ENCODE measurements at places on chromosomes 6 and 20.

DNA sequence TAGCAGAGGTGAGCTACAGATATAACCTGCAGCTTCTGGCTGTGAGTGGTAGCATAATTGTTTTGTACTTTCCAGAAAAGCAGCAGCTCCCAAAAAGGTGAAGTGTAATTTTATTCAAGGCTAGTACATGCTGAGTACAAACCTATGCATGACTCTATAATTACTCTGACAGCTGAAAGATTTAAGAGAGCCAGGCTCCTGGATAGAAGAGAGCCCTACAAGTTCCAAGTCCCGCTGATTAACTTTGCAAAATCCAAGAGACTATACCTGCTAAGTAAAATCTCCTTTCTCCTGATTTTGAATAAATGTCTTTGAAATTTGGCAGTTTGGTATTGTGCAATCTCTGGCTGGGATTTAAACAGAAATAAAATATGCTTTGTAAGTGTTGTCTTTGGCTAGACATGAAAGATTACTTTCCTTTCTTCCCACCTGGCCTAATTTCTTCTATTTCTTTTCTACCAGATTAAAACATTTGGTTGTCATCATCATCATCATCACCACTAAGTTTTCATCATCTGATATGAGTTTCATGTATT lies 79.5 kb downstream of the CTNNBL1 start:
- no peak for DNase-seq

GRCh38 chr20:49166534-49167449 lies 21.3 kb downstream of the STAU1 start:
- no peak for DNase-seq

DNA sequence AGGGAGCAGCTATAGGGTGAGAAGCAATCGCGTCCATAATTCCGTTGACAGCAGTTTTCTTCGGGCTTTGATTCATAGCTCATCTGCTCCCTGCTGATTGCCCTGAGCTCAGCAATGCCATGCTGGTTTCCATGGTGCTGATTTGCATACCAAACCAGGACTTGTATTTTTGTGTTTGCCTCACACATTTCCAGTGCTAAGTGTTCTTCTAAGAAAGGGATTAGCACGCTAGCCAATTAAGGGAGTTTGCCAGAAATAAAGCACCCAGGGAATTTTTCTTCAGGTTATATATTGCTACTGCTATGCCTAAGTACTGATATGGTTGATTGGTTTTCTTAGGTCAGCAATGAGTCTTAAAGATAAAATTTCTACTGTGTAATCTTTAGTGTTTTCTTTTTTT lies 177.6 kb downstream of the PLCB1 start:
- DNase-seq, result no peak

DNA sequence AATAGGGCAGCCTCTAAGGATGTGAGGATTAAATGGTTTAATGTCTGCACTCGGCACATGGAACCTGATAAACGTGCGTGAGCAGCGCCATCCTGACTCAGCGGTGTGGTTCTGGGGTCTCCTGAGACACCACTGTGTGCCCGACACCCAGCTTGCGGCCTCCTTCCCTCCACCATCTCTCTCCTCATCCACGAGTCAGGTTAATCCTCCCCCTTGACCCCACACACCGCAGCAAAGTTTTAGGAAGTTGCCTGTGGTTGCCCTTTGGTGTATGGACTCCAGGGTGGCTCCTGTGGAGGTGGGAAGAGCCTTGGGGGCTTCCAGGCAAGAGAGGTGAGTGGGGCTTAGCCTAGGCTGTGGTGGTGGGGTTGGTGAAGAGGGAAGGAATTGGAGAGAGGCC lies 68.2 kb downstream of the PHACTR3 start:
- DNase-seq, result no peak

DNA sequence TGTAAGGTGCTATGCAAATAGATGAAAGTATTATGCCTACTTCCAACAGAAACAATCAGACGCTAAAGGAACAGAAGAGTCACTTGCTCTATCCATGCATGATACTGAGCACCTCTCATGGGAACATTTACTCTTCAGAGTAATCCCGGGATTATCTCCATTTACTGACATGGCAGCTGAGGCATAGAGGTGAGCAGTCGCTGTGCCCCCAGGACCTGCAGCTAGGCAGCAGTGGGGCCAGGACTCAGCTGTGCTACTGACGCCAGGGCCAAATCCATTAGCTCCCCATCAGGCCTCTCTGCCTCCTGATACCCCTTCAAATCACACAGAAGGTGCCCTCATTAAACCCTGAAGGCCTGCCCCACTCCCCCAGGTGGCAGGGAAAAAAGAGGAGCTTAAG lies 51.9 kb downstream of the TRAM2 start:
- DNase-seq, result no peak

DNA sequence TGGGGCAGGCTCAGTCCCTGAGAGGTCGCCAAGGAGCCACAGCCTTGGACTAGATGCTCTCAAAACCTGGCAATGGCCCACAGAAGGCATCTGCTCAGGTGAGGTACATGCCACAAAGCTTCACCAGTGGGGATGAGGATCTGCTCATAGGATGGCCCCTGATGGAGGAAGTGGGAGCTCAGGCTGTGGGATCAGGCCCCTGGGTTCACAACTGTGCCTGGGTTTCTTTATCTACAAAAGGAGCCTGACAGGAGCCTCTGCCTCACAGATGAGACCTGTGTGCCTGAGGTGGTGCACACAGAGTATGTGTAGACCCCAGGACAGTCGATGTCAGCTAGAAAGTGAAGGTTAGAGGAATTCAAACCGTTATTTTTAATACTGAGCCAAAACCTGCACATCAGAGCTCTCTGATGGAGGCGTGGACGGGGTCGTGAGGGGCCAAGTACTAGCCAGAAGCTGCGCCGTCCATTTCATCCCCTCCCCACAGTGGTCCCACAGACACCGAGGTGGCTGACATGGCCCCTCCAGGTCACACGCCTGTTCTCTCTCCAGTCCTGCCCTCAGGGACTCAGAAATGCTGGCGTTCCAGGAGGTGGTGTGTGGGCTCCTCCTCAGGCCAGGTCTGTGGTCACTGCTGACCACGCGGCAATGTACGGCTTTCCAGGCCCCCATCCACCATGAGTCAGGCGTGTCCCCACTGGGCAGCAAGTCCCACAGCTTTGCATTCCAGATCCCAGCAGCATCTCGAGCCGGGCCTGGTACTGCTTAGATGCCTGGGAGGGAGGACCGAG lies 33.3 kb downstream of the NTSR1 start:
- no peak for DNase-seq

GRCh38 chr20:19991308-19991707 lies 25.9 kb upstream of the NAA20 start:
- DNase-seq, result no peak

DNA sequence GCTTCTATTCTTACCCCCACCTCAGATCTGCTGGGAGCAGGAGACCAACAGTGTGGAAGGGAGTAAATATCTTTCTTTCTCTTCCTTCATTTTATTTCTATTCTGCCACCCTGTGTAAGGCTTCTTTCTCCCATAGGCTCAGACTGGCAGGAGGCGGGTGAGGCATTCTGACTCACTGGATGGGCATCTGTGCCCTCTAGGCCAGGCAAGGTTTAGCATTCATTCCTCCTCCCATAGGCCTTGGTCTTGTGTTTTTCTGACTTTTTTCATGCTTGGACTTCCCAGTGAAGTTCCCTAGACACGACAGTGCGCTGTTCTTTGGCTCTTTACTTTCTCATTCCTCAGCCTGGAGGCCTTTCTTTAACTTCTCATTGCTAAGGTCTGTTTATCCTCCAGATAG lies 235.2 kb downstream of the SYNE1 start:
- DNase-seq, result no peak

GRCh38 chr6:105608711-105609374 lies 206.0 kb upstream of the PREP start:
- no peak for DNase-seq

DNA sequence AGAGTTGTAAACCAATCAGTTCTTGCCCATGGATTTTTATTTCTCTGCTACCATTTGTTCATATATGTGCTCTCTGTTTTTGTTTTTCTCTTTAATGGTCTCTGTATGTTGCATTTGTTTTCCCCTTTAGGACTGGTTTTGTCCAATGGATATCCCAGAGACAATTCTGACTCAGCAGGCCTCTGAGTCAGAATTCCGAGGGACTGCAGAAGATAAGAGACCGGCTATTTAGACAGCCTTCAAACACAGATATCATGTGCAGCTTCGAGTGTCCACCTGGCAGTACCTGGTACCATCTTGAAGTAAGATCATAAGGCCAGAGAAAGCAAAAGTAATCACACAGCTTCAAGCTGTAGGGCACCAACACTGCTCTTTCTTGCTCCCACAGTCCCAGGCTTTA lies 125.5 kb downstream of the ELOVL4 start:
- no peak for DNase-seq

- DNase-seq, result no peak
Observed at GRCh38 chr6:106048336-106048735, 37.8 kb upstream of the PRDM1 start.

DNA sequence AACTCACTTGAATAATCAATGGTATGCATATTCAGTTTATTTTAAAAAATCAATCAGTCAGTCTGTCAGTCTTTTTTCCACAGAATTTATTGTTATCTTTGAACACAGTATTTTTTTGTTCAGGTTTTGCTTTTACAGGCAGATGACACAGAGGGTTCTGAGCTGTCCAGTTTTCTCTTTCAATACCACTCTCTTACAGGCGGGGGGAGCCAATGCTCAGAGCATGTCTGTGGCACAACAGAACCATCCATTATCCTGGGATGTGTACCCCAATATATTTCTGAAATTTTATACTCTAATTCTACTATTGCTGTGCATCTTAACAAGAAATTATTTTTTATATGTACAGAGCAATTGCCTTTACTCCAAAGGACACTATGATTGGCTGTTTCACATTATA lies 21.2 kb downstream of the ROS1 start:
- no peak for DNase-seq

DNA sequence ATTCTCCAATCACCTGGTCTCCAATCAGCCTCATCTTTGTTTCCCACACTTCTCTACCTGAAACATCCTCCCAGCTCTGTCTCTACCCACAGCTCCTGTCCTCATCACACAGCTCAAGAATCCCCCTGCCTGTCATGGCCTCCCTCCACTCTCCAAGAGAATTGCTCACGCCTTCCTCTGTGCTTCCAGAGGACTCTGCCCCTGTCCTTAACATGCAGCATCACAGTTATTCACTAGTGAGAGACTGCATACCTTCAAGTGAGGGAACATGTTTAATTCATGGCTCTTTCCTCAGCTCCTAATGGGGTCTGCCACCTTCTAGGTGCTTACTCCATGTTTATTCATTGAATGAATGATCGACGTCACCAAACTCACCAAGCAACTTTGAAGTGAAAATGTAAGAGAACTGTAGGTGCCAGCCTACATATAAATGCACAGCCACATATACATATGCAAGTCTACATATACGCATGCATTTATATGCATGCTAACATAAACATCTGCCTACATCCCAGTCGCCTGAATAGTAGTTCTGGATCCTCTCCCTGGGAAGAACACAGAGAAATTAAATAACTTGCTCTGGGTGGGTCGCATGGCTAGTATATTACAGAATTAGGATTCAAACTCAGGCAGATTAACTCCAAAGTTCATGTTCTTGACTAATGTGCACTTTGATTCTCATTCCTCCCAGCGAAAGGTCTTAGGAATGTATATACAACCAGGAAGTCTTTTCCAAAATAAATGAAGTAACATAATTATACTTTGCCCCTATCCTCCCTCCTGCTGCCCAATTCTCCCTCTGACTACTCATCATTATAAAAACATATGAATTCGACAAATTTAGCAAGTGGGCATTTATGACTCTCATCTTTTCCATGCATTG lies 295.6 kb downstream of the MAFB start:
- DNase-seq, result no peak

GRCh38 chr6:24536466-24536865 lies 41.7 kb downstream of the ALDH5A1 start:
- no peak for DNase-seq

GRCh38 chr6:21891080-21891479 lies 297.5 kb downstream of the SOX4 start:
- no peak for DNase-seq

DNA sequence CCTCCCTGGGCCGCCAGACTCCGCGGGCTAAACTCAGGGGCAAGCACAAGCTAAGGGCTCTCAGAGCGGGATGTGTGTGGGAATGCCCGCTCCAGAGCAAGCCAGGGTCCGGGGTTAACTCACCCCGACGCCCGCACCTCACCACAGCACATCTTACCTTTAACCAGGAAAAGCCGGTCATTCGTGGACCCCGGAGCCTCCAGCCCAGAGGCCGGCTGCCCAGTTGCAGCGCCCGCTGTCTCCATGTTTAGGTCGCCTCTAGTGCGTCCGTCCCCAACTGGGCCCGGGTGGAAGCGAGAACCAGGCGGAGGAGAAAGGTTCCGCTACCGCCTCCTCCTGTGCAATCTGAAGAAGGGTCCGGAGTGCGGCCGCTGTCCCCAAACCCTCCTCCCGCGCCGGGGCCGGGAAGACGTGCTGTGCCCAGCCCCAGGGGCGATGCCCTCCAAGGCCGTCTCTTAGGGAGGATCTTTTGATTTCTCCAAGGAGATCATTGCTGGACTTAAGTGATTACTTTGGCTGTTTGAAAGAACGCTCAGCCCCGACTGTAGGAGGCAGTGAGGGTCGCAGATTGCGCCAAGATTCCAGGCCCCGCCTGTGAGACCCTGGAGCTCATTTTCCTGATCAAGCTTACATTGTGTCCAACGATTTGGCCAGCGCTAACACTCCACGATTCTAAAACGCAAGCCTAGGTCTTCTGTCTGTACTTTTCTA lies at the start of gene TMEM242:
TSS of gene TMEM242 (minus strand) at position 265 of the 711 bp plus-strand sequence. CDS start at position 245, 20 bp downstream.
- DNase-seq, result peak; percentile 66

GRCh38 chr6:157401734-157402338 lies 20.8 kb downstream of the ZDHHC14 start:
- no peak for DNase-seq

GRCh38 chr6:132648356-132648755 lies 10.6 kb downstream of the TAAR1 start:
- DNase-seq, result no peak

GRCh38 chr6:149499066-149499465 lies 14.3 kb upstream of the ZC3H12D start:
- no peak for DNase-seq

DNA sequence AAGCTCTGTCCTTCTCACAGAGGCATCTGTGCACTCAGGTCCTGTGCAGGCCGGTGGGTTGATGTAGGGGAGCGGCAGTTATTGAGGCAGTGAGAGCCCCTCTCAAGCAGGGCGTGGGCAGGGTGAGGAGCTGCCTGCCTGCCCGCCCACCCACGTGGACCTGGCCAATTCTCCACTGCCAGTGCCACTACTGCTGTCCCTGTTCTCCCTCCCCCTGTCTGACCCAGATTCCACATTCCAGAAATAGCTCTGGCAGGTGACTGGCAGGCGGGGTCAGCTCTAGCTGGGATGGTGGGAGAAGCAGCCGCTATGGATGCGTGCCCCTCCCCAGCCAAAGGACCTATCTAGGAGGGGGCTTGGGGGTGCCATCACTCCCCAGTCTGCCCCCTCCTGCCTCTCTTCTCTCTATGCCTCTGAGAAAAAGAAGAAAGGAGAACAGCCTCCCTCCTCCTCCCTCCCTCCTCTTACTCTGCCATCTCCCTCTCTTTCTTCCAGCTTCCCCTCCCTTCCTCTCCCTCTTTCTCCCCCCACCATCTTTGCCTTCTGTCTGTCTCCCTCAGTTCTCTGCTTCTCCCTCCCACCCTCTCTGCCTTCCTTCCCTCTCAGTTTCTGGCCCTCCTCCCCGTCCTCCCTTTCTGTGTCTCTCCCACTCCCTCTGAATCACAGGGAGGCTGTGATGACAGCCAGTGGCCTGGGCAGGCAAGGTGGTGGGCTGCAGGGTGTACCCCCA lies 86.5 kb upstream of the MYL9 start:
- no peak for DNase-seq

- no peak for DNase-seq
Observed at GRCh38 chr20:57215826-57216471, 50.5 kb downstream of the BMP7 start.

- no peak for DNase-seq
Observed at GRCh38 chr20:440636-441035, 21.7 kb downstream of the TBC1D20 start.

Data from stimulated activated CD4-positive, alpha-beta T cell treated with anti-CD3 and anti-CD28 coated beads, Interleukin-1b, Interleukin-23, amount 100 ng/mL, for 1 hour (primary cell).